ENCODE measurements at places on chromosomes 1 and 21.

- no peak for DNase-seq
Measured at GRCh38 chr1:47031585-47031984, 8.1 kb downstream of the CYP4X1 start.

- DNase-seq = no peak
Measured at GRCh38 chr1:115173151-115173550, 83.8 kb upstream of the TSPAN2 start.

DNA sequence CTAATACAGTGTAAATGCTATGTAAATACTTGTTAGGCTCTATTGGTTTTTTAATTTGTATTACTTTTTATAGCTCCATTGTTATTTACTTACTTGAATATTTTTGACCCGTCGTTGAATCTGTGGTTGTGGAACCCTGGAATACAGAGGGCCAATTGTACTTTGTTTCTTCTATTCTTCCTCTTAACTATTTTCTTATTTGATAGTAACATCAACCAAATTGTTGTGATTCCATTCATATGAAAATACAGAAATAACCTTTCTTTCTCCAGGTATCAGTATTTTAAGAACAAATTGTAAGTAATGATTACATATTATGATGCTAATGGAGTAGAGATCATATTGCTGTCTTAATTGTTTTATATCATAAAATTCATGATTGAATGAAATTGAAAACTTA lies 73.7 kb downstream of the FNBP1L start:
- no peak for DNase-seq

GRCh38 chr1:14648391-14648790 lies 49.9 kb downstream of the KAZN start:
- DNase-seq = no peak

DNA sequence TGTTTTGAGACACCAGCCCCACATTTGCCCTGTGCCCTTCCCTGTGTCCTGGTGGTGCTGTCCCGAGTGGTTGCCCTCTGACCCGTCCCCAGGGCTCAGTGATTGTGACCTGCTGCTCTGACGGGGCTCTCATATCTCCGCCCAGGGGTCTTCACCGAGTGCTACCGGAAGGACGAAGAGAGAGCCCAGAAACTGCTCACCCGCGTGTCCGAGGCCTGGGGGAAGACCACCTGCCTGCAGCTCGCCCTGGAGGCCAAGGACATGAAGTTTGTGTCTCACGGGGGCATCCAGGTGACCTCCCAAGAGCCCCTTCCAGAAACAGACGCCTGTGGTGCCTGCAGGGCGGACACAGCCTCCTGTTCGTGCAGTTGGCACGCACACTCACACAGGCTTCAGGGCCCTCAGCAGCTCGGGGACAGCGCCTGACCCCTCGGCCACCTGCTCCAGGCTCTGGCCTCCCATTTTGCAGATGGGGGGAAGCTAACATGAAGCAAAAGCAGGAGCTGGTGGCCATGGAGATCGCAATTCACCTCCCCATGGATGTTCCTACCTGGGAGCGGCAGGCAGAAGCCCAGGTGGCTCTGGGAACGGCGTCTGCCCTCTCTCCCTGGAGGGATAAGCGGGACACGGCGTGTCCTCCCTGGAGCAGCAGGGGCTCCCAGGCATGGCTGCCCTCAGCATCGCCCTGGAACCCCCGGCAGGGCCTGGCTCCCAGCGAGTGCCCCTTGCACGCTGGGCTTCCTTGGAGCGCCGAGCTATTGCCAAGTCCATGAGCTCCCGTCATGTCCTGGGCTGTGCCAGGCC lies 45.9 kb downstream of the TRPM2 start:
- no peak for DNase-seq

DNA sequence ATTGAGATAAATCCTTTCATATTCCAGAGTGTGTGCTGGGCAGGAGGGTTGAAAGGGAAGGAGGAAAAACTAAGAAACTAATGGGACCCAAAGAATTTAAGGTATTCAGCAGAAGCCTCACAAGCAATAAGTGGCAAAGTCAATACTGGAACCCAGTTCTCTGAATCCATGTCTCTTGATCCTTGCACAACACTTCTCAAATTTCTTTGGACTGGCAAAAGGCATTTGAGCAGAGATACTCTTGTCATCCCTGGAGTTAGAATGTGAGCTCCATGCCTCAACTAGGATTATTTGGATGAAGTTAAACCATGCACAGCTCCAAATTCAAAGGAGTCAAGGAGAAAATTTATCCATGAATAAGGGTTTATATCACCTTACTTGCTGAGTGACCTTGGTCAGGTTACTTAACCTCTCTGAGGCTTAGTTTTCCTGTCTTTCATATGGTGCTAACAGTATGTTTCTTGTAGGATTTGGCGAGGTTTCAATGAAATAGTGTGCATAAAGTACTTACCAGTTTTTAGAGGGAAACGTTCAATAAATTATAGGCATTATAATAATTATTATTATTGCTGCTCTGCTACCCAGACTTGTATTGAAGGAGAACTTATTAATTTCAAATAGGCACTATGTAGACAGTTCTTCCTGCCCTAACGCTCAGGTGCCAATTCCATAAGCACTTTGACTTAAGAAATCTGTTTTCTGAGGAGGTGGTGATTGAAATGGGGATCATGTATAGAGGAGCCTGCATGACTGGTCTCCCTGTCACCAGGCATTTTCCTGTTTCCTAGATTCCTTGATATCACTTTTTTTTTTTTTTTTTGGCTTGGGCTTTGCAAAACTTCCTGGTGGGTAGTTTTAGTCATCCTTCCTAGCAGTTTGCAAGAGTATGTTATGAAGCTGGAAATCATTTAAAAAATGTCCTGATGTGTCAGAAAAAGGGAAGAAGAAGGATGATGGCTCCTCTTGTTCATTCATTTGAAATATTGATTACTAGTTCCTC lies 125.0 kb upstream of the JUN start:
- no peak for DNase-seq

DNA sequence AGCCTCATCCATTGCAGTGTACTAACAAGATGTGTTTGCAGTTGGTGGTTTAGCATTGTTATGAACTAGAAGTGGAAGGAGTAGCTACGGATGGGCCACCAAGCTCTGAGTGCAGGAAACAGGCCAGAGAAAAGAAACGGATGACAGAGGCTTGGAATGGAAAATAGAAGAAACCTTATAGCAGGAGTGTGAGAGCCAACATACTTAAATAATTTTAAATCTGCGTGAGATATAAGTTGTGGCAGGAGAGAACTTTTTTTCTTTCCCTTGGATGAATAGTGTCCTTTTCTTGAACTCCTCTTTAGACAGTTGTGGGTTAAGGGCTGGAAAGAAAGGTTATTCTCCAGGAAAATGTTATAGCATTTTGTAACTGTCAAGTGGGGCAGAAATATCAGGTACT lies 54.2 kb downstream of the RGL1 start:
- no peak for DNase-seq

GRCh38 chr1:109781806-109782205 lies 18.1 kb upstream of the EPS8L3 start:
- no peak for DNase-seq

GRCh38 chr1:8097077-8097799 lies 71.1 kb upstream of the ERRFI1 start:
- DNase-seq = no peak

DNA sequence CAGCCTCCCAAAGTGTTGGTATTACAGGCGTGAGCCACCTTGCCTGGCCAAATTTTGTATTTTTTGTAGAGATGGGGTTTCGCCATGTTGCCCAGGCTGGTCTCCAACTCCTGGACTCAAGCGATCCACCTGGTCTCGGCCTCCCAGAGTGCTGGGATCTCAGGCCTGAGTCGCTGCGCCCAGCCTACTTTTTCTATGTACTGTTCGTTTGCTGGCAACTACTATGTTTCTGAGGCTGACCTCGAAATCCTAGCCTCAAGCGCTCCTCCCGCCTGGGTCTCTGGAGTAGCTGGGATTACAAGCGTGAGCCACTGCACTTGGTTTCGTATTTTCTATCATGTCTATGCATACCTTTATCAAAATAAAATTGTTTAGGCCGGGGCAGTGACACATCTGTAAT lies 675 bp upstream of the TEKT2 start:
- DNase-seq = no peak

DNA sequence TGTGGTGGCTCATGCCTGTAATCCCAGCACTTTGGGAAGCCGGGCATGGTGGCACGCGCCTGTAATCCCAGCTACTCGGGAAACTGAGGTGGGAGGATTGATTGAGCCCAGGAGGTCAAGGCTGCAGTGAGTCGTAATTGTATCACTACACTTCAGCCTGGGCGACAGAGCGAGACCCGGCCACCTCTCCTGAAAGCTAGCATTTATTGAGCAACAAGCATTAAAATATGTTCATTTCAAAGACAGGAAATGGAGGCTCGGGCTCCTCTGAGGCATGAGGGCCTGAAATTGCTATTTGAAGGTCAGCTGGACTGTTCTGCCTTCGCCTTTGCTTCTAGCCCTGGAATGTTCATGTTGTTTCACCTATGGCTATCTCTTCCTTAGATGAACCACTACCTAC lies 34.5 kb downstream of the SPATA21 start:
- no peak for DNase-seq

DNA sequence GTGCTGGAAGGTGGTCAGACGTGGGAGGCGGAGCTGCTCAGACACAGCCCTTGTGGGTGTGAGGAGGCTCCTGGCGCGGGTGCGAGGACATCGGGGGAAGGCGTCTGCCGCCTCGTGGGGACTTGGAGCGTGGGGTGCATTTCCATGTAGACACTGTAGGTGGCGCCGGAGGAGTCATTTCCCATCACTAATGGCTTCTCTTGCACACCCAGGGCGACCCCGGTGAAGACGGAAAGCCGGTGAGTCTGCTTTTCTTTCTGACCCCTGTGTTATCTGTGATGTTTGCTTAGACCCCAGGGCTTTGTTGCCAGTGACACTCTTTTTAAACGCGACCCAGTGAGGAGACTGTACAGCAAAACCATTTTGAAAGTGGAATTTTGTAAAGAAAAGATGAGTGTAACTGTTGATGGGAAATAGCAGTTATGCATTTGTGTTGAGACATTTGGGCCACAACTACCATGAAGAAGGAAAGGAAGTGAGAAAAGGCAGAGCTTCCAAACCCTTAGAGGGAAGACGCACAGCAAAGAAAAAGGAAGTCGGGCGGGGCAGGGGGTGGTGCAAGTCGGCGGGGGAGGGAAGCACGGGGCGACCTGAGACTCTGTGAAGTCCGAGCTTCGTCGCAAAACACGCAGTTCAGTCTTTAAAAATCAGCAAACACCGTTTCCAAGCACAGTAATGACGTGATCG lies 64.0 kb downstream of the SLC19A1 start:
- peak; percentile 73 for DNase-seq

GRCh38 chr1:230050973-230051735 lies 15.9 kb upstream of the GALNT2 start:
- DNase-seq = no peak

DNA sequence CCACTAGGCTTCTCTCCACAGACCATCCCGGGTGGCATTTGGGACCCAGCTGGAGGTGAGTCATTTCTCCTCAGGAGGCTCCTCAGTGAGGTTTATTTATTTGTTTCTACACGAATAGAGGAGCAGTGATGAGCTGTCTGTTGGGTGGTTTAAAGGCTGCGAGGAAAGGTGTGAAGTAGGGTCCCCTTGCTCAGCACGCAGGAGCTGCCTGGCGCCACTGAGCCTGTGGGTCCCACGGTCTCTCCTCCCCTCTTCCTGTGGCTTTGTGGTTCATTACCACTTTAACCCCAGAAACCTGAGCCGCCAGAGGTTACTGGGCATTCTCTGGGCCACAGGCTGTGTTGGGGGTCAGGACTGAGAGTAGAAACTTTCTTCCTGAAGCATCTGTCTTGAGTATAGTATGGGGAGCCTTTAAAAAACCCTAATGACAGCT lies 39.9 kb downstream of the IL6R start:
- DNase-seq = no peak

DNA sequence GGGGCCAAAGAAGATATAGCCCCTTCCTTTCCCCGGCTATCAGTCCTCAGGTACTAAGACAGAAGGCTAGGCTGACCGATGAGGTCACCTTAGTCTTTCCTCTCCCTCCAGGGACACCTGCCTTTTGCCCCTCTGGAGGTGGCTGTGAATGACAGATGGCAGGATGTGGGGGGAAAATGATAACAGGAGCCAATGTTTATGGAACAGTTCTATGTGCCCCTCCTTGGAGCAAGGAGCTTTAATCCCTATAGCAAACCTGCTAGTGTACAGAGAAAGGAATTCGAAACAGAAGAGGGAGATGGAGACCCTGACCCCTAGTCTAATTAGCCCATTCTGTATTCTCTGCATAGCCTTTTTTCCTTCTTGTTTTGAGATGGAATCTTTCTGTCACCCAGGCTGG lies 28.1 kb downstream of the SERINC2 start:
- no peak for DNase-seq

- DNase-seq = peak; percentile 46
Measured at GRCh38 chr1:210707300-210708240, 378.9 kb downstream of the HHAT start.

DNA sequence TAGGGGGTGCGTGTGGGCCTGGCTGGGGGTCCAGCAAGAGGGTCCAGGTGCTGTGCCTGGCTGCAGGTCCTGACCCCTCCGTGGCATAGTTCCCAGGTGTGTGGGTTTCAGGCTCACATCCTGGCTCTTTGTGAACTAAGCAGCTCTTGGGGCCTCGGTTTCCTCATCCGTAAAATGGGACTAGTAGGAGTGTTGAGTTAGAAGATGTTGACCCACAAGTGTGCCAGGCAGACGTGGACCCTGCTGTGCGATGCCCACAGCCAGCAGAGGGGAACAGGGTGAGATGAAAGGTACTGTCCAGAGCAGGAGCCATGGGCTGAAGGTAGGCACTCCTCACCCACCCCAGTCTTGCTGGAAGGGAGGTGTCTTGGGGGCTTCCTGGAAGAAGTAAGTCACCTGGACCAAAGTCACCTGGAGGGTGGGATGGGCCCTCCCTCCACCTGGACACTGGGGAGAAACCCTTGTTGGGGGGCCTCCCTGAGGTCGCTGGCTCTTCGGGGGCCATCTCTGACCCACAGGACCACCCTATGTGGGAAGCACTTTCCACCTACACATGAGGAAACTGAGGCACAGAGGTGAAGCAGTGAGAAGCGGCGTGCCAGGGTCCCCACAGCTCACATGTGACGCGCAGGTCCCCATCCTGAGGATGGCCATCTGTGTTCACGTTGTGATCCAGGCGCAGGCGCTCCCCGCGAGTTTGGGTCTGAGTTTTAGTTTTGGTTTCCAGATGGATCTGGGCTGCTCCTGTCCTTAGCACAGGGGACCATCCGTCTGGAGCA lies 1.4 kb downstream of the ARHGEF16 start:
- no peak for DNase-seq

DNA sequence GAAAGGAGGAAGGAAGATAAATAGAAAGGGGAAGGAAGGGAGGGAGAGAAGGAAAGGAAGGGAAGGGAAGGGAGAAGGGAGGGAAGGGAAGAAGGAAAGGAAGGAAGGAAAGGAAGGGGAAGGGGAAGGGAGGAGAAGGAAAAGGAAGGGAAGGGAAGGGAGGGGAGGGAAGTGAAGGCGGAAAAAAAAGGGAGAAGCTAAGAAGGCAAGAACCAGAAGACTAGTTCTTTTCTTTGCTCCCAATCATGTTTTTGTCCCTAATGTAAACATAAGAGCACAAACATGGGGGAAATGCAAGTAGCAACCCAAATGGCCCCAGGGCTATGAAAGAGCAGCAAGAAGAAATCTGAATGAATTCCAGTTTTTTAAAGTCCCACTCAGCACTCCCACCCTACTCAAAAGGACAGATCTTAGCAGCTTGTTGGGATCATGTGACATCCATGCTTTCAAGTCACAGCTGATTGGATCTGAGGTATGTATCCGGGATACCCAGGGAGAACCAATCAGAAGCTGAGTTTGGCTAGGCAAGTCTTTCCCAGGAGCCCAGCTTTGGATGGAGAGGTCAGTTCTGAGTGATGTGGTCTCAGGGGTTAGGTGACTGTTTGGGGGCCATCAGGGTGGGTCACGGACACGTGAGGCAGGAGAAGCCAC lies 24.2 kb upstream of the FHAD1 start:
- DNase-seq = no peak
